ENCODE measurements at places on chromosomes 1 and 21. TPM values are rescaled to one million over a fixed set of nuclear protein-coding genes. Genes with fewer than 3 reads are reported as not detected.
A peak's percentile ranks its signal among the peaks of the same experiment; 100 is the strongest.

GRCh38 chr21:46423546-46424038 lies 35.1 kb upstream of the DIP2A start:
- DNase-seq, result no peak

DNA sequence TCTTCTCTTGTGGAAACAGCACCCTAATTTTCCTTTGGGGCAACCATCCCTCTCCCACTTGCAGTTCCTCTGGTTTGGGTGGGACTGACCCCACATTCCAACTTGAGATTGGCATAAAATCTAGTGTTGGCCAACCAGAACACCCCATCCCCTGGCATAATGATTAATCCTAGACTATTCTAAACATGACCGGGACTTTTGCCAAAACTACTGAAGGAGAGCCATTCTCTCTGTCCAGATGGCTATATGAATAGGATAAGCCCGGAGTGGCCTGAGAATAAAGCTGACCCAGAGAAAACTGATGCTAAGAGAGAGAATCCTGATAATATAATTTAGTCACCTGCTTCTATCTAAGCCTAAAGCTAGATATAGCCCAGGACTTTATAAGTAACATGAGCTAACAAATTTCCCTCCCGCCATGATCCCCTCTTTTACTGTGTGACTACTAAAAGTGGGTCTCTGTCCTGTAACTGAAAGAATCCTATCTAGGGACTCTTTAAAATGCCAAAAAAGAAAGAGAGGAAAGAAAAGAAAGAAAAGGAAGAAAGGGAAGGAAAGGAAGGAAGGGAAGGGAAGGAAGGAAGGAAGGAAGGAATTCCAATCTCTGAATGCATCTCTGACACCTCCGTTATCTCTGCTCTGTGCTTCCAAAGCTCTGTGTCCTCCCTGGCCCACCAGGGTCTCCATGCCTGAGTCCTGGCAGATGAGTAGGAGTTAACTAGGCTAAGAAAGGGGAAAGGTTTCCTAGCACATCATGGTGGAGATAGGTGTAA lies 28.0 kb upstream of the NRDC start:
- DNase-seq, result no peak

DNA sequence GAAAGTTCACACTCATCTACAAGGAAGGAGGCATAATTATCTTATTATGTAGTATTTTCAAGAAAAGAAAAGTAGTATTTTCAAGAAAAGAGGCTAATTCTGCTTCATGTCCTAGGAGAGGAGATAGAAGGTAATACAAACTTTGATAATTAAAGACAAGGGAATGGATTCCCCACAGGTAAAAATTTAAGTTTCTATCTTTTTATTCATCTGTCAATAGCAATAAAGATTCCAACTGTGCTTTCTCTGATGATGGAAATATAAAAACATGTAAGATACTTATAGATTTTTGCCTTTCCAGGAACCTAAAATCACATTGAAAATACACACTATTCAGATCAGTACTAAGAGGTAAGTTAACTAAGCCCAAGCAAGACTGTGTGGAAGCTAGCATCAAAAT lies at the start of gene OR2M2:
TSS of gene OR2M2 (plus strand) at position 301 of the 400 bp plus-strand sequence. CDS start 5,165 bp downstream, outside the sequence.
- DNase-seq, result no peak

GRCh38 chr1:172292840-172293239 lies 127.6 kb upstream of the C1orf105 start:
- DNase-seq, result no peak

DNA sequence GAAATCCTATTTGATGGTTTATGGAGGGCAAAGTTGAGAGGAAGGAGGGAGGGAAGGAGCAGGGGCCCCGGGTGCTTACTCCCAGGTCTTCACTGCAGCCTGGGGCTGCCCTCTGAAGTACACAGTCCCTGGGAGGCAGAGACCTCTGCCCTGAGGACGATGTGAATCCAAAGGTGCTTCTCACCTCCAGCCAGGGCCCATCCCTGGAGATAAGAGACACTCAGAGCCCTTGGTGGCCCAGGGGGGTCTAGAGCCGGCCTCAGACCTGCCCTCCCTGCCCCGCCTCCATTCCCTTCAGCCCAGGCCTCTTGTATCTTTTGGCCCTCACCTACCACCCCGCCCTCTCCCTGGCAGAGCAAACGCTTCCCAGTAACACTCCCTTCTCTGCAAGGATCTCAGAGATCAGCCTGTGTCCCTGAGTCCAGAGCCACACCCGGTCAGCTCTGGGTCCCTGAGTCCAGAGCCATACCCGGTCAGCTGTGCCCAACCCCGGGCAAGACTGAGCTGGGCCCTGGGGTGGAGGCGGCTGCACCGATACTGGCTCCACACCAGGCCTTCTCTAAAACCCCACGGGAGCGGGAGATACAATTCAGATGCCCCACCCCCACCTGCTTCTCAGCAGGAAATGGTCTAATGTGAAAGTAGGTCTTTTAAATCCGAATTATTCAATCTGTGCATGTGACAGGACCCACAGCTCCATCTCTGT lies 3.6 kb upstream of the GNB1 start:
- DNase-seq, result peak; percentile 98

DNA sequence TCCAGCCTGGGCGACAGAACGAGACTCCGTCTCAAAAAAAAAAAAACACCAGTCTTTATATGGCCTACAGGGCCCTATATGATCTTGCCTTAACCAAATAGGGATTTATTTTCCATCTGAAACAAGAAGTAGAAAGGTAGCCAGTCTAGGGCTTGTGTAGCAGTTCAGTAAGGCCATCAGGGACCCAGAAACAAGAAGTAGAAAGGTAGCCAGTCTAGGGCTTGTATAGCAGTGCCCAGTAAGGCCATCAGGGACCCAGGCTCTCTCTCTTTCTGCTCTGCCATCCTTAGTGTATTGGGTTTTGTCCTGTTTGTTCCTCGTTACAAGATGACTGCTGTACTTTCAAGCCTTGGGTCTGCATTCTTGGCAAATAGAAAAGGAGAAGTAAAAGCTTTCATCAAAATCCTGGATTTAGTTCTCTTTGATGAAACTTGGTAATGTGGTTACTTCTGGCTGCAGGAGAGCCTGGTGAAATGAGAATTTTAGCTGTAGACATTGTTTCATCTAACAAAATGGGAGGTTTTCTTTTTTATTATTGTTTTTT lies 46.1 kb downstream of the PKN2 start:
- no peak for DNase-seq

GRCh38 chr1:106875622-106876021 lies 180.9 kb upstream of the PRMT6 start:
- DNase-seq, result no peak

DNA sequence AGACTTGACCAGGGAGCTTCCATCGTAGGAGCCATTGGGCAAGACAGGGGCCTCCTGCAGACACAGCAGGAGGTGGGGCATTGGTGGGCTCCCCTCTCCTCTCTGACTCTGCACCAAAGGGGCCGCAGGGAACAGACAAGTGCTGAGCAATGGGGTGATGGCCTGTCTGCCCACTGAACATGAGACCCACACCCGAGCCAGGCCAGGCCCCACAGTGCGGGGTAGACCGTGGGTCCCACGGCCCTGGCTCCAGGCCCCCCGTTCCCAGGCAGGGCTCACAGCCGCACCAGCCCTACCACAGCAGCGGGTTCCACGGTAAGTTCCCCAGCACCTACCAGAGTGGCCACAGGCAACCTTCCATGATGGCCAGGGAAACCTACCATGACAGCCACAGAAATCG lies 45.9 kb downstream of the CHD5 start:
- DNase-seq, result no peak

GRCh38 chr1:198606020-198606438 lies 32.8 kb upstream of the PTPRC start:
- no peak for DNase-seq

DNA sequence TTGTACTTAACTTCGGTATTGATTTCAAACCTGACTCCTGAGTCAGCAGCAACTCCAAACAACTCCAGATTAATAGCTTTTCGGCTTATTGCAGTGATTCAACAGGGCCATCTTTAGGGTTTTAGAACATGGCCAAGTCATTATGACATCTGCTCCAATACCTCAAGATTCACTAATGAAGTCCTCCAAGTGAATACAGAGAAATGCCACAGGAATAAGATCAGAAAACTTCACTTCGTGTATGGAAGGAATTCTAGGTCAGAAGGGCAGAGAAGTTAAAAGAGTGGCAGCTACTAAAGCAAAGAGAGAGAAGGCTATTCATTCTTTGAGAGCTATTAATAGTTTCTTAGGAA lies 7.6 kb upstream of the C1orf116 start:
- no peak for DNase-seq

DNA sequence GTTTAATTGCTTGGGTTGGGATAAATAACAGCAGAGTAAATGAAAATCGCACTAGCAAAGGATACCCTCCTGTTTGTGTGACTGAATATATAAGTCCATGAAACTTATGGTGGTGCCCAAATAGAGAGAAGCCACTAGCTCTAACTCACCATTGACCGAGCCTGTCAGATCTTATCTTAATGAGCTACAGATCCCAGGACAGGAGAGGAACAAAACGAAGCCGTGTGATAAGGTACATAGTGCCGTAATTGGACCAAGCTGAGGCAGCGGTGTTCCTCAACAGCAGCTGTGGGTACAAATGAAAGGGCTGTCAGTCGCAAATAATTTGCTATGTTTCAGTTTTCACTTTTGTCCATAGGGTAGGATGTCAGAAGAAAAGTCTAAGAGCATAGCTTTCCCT lies 276.1 kb downstream of the PTBP2 start:
- DNase-seq, result no peak

GRCh38 chr1:240254778-240255291 lies 163.2 kb downstream of the FMN2 start:
- no peak for DNase-seq

GRCh38 chr1:87394513-87394912 lies 65.8 kb downstream of the LMO4 start:
- no peak for DNase-seq

DNA sequence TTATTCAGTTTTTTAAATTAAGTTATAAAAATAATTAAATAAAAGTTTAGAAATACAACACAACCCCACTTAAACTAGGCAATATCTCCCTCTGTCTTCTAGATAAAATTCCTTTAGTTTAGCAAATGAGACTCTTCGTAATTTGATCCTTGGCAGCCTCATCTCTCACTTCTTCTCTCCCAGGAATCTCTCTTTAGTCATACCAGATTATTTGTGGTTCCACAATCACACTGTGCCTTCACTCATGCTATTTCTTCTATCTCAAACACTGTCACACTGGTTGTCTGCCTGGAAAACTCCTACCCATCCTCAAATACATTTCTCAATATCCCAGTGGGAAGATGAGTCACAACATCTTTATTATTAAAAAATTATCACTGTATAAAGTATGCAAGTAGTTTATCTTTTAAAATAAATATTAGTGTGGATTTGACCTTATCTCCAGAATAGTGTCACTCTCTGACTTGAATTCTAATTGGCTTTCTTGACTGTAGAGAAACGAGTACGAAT lies 195.5 kb downstream of the KCNH1 start:
- no peak for DNase-seq

GRCh38 chr1:19009882-19010321 lies 53.4 kb upstream of the IFFO2 start:
- DNase-seq, result no peak

- DNase-seq, result no peak
Measured at GRCh38 chr1:103516693-103517092, 8.8 kb upstream of the RNPC3 start.

GRCh38 chr1:40014253-40014706 lies 26.2 kb upstream of the CAP1 start:
- DNase-seq, result no peak

GRCh38 chr21:39150877-39151276 lies 32.4 kb downstream of the PSMG1 start:
- DNase-seq, result no peak

GRCh38 chr1:109508001-109508872 lies 1.3 kb downstream of the AMIGO1 start:
- no peak for DNase-seq

- DNase-seq, result no peak
Measured at GRCh38 chr1:29575277-29575676, 339.0 kb downstream of the PTPRU start.

GRCh38 chr1:100928128-100928527 lies 32.2 kb downstream of the SLC30A7 start:
- DNase-seq, result no peak

GRCh38 chr1:18852501-18852900 lies 7.0 kb downstream of the TAS1R2 start:
- no peak for DNase-seq

- DNase-seq, result no peak
Measured at GRCh38 chr21:27808923-27809322, 842.0 kb upstream of the ADAMTS5 start.

DNA sequence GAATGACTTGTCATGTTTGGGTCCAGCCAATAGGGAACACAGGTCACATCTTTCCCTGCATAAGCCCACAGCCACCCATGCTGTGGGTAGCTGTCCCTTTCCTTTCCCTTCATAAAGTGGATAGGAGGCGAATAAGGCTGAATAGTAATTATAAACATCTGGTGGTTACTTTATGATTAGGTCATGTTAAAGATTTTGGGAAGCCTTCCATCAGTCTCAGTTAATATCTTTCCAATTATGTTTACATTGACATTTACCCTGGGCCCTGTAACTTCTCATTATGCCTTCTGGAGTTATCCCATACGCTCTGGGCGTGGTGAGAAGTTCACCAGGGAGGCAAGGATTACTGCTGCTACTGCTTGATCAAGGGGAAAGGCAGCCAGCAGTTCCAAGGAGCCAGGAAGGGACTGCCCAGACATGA lies 197.2 kb downstream of the HLX start:
- DNase-seq, result no peak

DNA sequence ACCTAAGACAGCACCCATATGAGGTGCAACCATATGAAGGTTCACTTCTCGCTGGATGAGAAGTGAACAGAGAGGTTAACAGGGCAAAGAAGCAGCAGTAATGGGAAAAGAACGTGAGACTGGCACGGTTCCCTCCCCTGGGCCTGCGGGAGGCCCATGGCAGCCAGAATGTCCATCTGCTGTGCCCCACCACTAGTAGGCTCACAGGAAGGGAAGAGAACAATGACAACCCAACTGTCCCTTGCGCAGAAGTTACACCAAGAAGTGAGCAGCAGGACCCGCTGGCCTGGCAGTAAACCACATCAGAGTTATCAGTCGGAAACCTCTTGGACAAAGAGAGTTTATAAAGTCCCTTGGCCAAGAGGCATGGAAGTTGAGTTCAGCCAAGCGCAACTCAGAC lies 11.3 kb downstream of the HIVEP3 start:
- DNase-seq, result no peak

DNA sequence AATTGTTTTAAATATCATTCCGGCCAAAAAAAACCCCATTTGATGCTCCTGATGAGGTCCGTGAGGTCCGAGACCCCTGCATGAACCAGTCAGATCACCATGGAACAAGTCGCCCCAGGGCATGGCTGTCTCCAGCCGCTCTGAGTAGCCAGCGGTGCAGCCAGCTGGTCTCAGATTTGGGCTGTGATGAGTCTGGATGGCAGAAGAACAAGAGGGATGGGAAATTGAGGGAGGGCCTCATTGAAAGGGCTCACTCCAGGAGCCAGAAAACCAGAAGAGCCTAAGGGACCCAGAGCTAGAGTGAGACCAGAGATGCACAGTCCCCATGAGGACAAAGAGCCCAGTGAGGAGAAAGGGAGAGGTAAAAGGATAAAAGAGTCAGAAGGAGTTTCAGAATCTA lies 174.0 kb downstream of the TOMM20 start:
- no peak for DNase-seq

Gene LRIG2
- 12.6 TPM for polyA plus RNA-seq

Gene KCNJ9
- polyA plus RNA-seq, result 0.36 TPM

Gene CD84
- 1.7 TPM for polyA plus RNA-seq

Gene DNASE2B
- polyA plus RNA-seq, result 0.16 TPM

Gene SH3D21
- 24.2 TPM for polyA plus RNA-seq

Gene BCAN
- 12.1 TPM for polyA plus RNA-seq

Gene ACTN2
- 3.1 TPM for polyA plus RNA-seq

Gene ZMYND12
- 1.3 TPM for polyA plus RNA-seq

Gene MEX3A
- polyA plus RNA-seq, result 8.4 TPM

Gene S100B
- polyA plus RNA-seq, result 19.8 TPM

Gene GBP3
- 109 TPM for polyA plus RNA-seq

Gene THRAP3
- 94.3 TPM for polyA plus RNA-seq

Gene RABGGTB
- 110 TPM for polyA plus RNA-seq

All from large intestine (tissue), 12 donors.